NCI-H2107 (cell line): ENCODE measurements at places on chromosomes 12 and 14.
A peak's percentile ranks its signal among the peaks of the same experiment; 100 is the strongest.

DNA sequence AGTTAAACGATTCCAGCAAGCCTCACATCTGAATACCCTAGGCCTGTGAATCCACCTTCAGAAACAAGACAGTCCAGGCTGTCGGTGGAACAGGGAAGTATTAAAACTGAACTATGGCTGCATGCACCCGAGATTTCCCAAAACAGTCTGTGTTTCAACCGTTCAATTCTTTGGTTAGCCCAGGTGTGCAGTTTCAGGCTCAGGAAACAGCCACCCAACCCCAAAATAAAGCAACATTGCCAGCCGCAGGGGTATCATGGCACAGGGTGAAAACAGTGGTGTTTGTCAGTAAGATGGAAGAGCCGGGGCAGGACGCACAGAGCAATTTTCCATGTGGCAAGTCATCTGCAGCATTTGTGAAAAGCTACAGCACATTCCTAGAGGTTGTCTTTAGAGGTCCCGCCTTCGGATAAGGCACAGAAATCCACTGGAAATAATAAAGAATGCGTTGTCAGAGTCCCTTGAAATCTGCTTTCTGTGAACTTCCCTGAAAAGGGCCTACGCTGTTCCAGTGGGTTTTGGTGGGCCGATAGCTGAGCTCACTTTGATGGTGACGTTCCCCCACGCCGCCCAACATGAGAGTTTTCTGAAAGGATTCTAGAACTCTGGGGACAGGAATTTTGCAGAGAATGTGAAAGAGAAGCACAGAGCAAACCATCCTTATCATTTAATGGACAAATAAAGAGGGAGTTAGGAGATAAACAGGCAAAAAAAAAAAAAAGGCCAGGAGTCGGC is 84.9 kb downstream of the BCL11B start:
- DNase-seq = no peak

DNA sequence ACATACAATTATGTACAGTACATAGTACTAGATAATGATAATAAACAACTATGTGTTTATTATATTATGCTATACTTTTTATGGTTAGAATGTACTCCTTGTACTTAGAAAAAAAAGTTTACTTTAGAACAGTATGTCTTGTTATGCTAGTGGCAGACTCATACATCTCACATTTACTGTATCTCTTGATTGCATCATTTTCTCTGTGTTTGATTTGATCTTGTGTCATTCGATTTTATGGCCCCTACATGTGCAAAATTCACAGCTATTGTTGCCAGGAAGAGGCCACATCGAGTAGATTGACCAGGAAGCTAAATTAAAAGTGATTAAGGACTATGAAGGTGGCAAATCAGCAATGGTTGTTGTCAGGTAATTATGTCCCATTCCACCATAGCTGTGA is 153.0 kb downstream of the PCNX1 start:
- no peak for DNase-seq

DNA sequence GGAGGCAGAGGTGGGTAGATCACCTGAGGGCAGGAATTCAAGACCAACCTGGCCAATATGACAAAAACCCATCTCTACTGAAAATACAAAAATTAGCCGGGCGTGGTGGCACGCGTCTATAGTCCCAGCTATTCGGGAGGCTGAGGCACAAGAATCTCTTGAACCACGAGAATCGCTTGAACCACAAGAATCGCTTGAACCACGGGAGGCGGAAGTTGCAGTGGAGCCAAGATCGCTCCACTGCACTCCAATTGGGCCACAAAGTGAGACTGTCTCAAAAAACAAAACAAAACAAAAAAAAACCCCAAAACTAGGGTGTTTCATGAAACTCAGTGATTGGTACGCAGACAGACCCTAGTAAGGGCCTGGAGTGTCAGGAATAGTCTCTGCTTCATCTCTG is 6.4 kb upstream of the ARF6 start:
- no peak for DNase-seq

DNA sequence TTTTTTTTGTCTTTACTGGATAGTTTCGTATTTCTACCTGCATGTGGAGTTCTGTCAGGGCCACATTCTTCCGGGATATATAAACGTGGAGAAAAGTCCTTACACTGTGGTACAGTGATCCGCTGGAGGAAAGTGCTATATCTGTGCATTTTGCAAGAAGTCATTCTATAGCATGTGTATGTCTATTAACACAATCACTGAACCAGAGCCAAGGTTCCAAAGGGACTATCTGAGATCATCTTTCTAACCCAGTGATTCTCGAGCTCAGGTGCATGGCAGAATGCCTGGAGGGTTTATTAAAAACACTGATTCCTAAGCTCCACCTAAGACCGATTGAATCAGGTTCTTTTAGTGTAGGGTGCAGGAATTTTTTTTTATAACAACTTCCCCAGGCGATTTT is 354.0 kb downstream of the NRXN3 start:
- no peak for DNase-seq

GRCh38 chr14:104567141-104567956 is 12.2 kb upstream of the C14orf180 start:
- no peak for DNase-seq

DNA sequence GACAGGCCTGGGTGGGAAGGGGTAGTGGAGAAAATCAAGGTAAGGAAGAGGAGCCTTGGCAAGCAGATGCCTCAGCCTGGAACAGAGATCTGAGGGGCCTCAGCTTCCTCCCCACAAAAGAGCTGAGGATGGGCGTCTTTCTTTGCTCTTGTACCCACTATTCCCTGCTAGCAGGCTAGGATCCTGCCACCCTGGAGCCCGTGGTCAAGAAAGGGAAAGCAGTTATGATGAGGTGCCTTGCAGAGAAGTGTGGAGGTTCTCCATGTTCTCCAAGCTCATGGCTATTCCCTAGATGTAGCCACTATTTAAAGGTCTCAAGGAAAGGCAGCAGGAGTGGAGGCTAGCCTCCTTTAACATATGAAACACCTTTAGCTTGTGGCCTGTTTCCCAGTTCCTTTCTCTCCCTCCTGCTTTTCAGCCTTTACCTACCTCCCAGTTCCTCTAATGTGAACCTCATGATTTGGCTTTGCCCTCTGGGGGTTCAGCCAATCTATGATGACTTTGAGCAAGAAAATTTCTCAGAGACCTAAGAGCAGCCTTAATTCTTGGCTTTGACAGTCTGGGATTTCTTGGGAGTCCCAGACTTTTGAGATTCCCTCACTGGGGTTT is 1.1 kb downstream of the IKZF4 start:
- DNase-seq = no peak

GRCh38 chr12:64625243-64626077 is 15.2 kb downstream of the RASSF3 start:
- DNase-seq = no peak

- DNase-seq = no peak
Observed at GRCh38 chr14:77180726-77181602, 634 bp upstream of the TMEM63C start.

DNA sequence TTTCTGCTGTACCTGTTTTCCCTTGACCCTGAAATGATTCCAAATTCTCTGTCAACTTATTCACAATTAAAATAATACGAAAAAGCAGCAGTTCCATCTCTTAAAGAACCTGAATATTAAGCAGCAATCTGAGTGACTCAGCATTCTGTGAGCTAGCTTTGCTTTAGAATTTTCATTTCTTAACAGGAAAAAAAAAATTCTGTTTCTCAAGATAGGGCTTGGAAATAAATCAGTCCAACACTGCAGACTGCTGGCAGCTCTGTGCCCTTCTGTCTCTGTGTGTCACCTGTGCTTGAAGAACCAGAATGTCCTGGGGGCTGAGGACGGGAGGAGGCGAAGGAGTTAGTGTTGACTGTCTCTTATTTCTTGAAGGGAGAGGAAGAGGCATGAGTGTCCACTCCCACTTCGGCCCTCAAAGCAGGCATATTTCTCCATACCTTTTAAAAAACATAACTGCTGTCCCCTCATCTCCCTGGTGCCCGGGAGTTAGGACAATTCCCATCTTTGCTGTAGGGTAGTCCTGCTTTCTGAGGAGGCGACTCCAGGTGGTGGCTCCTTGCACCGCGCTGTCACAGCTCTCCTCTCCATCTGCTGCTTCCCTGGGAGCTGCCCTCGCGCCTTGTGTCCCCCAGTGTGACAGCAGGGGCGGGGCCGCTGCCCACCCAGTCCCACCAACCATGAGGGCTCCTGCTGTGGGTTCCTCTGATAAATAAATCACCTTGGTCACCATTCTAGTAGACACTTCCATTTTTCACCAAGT is 203.1 kb downstream of the CALM1 start:
- peak; percentile 49 for DNase-seq

DNA sequence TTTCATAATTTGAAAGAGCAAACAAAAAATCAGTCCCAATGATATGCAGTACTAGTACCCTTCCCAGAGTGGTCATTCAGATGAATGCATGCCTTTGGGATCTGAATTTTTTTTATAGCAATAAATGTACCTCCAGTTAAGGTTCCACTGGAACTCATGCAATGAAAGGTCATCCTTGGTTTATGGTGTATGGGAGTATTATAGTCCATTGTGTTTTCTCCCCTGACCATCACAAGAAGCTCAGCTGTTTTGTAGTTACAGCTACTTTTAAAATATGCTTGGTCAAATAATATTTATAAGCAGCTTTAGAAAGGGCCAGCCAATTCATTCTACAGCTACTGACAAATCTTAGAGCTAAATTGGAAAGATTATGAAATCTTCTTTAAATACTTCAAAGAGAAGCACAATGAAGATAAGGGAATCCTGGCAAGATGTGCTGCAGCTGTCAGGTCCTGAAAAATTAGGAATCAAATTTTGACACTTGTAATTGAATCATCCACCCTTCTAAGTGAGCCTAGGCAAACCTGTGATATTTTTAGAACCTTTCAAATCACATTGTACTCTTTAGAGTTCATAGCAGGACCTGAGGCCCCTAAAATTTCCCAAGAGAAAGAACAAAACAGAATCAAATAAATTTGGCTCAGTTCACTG is 46.5 kb downstream of the IFT81 start:
- DNase-seq = no peak

- no peak for DNase-seq
Observed at GRCh38 chr14:92647797-92648279, 100.6 kb downstream of the LGMN start.

DNA sequence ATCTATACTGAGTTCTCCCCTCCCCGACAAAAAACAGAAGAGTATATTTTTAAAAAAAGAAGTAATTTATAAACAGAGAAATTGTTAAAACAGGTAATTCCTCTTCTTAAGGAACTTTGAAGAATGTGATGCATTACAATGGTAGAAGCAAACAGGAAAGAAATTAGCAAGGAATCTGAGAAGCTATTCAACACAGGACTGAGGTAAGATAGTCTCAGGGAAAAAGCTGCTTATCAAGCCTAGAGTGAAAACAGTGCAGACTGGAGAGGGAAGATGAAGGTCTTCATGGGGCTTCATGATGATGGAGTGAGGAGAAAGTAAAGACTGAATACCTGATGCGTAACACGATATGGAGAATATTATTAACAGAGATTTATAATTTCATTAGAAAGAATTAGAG is 880.0 kb downstream of the SLC16A7 start:
- no peak for DNase-seq

DNA sequence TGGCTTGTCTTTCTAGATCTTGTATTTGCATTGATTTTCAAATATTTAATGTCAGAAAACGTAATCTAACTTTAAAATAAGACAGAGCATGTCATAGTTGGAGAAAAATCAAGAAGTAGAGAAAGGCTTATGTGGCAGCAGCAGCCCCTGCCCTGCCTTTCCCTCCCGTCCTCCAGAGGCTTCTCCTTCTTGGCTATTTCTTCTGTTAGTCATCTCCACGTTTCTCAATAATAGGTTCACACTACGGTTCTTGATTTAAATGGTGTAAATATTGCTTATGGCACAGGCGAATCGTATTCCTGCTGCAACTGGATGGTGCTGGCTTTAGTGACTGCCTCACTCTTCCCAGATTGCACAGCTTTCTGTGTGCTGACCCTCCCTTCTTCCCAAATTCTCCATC is 42.8 kb downstream of the SLC8B1 start:
- no peak for DNase-seq

DNA sequence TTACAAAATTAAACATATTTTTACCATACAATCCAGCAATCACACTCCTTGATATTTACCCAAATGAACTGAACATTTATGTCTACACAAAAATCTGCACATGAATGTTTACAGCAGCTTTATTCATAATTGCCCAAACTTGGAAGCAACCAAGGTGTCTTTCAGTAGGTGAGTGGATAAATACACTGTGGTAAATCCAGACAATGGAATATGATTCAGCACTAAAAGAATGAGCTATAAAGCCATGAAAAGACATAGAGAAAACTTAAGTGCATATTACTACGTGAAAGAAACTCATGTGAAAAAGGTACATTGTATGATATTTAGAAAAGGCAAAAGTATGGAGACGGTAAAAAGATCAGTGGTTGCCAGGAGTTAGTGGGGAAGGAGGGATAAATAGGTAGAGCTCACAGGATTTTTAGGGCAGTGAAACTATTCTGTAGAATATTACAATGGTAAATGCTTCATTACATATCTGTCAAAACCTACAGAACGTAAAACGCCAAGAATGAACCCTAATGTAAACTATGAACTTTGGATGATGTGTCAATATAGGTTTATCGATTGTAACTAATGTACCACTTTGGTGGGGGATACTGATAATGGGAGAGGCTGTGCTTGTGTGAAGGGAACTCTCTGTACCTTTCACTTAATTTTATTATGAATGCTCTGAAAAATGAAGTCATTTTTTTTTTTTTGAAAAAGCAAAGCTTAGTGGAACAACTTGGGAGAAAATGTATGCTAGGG is 295.7 kb downstream of the CEP128 start:
- no peak for DNase-seq

GRCh38 chr12:31588976-31589375 is 2.0 kb downstream of the DENND5B start:
- DNase-seq = no peak

DNA sequence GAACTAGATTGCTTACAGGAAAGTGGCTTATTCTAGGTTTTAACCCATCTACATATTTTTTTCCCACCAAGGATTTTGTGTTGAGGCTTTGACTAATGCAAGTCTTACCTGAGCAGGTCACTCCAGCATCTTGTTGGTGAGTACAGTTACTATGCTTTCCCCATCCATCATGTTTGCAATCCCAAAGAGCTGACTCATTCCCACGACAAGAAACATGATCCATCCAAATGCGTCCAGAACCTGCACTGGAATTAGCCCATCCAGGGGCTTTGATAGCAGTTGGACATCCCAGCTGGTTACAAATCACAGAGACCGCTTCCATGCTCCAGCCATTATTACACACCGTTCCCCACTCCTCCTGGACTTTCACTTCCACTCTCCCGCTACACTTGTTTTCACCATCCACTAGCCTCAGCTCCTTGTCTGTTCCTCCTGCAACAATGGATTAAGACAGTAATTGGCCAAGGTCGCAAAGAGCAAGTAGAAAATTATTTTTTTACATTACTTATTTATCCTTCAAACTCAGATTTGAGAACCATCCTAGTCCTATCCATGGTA is 2.5 kb downstream of the CD163 start:
- DNase-seq = no peak
